T-helper 1 cell (primary cell): ENCODE measurements at places on chromosomes 1 and 21.

DNA sequence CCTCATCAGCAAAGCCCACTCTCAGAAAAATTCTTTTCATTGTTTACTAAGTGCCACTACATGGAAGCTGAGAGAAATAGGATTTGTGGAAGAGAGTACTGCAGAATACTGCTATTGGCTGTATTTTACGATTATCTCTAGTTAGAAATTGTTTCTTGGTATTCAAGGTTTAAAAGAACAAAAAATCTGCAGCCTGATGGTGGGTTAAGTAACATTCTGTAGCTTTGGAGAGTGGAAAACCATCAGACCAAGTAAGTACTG, 27.3 kb downstream of the PTTG1IP start:
- no peak for DNase-seq

DNA sequence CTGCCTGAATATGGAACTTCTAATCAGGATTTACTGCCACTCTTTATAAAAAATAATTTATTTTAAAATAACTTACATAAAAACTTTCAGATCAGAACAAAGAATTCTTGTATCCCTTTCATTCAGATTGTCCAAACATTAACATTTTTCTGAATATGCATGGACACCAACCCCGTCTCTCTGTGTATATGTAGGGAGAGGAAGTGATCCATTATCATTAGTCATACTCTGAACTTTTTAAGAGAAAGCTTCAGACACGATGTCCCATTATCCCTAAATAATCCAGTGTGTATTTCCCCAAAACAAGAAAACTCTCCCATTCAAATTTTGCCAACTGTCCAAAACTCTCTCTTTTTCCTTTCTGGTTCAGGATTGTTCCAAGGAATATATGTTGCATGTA, 122.3 kb upstream of the CXADR start:
- no peak for DNase-seq

DNA sequence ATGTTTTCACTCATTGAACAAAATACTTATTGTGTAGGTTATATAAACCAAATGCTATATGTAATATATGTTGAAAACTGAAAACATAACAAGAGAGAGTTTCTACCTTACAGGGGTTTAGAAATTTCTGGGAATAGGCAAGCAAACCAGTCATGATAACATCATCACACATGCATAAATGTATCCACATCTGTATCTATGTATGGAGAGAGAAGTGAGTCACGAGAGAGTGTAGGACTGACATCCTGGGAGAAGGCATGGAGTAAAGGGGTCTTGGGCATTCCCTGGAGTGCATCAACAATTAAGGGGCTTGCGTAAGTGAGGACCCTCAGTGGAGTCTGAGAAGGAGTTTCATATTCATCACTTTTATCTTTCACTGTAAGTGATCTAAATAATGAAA, 65.5 kb downstream of the PCNX2 start:
- DNase-seq = no peak

DNA sequence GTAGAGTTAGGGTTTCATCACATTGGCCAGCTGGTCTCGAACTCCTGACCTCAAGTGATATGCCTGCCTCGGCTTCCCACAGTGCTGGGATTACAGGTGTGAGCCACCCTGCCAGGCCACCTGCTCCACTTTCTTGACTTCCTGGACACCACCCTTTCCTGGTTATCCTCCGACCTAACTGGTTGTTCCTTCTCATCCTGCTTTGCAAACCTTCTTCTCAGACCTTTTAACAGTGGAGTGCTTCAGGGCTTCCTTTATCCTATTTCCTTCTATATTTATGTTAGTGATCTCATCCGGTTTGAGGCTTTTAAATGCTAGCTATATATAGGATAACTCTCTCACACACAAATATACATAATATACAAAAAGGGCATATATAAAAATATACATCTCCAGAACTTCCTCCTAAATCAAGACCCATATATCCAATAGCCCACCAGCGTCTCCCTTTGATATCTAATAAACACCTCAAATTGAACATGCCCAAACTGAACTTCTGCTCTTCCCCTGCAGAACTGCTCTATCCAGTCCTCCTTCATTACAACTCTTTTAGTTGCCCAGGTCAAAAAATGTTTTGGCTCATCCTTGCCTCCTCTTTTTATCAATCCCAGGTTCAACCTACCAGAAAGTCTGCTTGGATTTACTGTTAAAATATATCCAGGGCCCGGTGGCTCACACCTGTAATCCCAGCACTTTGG, 19.5 kb upstream of the UQCRHL start:
- no peak for DNase-seq

DNA sequence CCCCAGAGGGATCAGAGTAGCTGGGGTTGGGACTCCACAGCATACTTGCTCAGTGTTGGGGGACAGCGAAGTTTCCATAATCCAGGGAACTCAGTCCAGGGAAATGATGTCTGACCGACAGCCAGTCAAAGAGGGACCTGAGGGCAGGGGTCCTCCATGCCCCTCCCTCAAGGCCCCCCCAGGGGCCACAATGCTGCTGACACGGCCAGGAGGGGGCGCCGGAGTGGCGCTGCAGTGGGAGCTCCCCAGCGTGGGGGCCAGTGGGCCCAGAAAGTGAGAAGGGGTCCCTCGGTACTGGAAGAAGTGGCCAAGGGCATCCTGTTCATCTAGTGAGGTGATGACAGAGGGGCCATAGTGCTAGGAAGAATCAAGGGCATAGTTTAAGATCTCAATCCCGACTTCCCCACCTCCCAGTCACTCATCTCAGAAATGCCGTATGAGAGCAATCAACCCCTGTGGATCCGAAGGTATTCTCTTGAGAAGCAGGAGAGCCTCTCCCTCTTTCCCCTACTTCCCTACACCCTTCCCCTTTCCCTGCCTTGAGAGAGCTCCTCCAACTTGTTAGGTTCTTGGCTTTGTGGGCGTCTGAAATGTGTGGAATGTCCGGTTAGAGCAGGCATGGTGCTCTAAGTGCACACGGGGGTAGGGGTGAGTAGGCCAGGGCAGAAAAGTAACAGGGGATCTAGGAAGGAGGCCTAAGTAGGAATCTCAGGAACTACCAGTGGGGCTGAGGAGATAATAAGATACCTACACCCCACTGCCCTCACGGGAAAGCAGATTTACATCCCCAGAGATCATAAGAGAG, 4.1 kb downstream of the NUDT17 start:
- DNase-seq = no peak

DNA sequence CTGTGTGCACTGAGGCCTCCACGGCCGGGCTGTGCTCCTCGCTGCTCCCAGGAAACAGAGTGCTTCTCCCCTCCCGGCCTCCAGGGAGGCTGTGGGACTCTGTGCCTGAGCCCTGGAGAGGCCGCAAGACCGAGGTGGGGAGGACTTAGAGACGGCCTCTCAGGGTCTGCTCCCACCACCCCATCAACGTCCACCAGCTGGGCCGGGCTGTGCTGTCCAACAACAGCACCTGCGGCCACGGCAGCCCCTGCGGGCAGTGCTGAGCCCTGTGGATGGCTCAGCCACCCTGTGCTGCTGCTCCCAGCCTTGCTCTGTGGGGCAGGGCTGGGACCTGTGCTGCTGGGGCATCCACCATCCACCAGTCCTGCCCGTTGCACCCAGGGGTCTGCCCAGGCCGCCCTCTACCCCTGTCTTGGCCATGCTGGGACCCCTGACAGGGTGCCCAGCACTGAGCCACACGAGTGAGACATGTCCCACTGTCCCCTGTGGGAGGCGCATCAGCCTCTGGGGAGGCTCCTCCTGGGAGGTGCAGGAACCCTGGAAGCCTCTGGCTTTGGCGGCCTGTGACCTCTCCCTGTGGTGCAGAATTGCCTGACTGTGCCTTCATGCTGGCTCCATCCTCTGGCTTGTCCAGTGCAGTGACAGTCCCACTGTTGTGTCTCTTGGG, 31.2 kb upstream of the LRRC3 start:
- no peak for DNase-seq

GRCh38 chr1:61184040-61184713, 101.8 kb downstream of the NFIA start:
- no peak for DNase-seq

DNA sequence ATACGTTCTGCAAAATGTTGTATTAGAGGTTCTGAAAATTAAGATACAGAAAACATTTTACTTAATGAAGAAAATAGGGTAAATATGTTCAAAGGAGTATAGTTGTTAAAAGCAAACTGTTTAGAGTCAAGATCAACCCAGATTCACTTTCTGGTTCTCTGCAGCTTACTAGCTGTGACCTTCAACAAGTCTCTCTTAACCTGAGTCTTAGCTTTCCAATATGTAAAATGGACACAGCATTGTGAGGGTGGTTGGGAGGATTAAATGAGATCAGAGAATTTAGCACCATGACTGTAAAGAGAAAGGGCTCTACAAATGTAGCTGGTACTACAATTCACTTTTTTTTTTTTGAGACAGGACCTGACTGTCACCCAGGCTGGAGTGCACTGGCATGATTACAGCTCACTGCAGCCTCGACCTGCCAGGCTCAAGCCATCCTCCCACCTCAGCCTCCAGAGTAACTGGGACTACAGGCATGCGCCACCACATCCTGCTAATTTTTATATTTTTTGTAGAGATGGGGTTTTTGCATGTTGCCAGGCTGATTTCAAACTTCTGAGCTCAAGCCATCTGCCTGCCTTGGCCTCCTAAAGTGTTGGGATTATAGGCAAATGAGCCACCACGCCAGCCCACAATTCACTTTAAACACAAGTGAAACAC, 43.9 kb downstream of the ATP1A1 start:
- DNase-seq = no peak

DNA sequence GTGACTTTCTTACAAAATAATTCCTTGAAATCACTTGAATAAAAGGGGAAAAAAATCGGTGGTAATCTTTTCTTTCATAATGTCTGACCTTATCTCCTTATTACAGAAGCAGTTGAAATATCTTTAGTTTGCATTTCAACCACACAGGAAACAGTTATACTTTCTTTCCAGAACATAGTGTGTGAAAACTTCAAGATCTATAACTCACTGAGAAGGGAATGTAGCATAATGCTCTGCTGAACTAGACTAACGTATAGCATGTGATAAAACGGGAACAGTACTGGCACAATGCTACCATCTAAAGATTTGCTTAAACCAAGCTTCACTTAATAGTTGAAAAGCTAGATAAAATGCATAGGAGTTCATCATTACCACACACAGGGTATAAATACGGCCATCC, 45.0 kb downstream of the VAV3 start:
- no peak for DNase-seq

DNA sequence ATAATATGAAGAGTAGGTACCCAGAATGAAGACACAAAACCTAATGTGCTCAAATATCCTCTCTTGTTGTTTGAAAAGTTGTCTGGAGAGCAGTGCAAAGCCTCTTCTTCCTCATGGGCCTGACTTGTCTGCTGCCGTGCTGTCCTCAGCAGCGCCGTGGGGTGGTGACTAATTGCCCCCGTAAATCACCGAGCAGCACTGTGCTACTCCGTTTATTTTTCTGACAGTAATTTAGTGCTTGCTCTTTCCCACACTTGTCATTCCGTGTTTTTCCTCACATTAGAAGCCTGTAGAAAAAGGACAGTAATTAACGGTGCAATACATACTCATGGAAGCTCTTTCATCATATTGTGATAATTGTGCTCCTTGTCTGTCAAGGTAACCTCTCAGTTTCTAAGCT, 114.8 kb upstream of the BARHL2 start:
- no peak for DNase-seq

DNA sequence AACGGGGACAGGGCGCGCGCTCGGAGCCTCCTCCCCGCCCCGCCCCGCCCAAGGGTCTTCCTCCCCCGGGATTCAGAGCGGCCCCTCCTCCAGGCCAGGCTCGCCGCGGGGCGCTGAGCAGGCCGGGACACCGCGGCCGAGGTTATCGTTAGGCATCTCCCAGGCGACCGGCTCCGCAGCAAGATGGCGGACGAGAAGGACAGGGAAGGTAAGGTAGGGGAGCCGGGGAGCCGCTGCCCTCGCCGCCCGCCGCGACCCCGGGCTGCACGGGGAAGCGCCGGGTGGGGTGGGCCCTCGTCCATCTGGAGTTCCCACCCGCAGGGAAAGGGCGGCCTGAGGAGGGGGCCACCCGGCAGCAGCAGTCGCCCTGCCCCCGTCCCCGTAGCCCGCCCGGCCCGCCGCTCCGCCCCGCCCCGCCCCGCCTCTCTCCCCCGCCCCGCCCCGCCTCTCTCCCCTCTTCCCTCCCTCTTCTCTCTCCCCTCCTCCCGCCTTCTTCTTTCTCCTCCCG, 105.9 kb upstream of the HNRNPU start:
- no peak for DNase-seq

- peak; percentile 80 for DNase-seq
Observed at GRCh38 chr1:26279456-26280332, at the start of gene SH3BGRL3. SH3BGRL3 (plus strand) TSS chr1:26280086; CDS start chr1:26280156, 70 bp downstream.

- DNase-seq = no peak
Observed at GRCh38 chr1:248592655-248593054, 4.8 kb downstream of the OR2T10 start.

DNA sequence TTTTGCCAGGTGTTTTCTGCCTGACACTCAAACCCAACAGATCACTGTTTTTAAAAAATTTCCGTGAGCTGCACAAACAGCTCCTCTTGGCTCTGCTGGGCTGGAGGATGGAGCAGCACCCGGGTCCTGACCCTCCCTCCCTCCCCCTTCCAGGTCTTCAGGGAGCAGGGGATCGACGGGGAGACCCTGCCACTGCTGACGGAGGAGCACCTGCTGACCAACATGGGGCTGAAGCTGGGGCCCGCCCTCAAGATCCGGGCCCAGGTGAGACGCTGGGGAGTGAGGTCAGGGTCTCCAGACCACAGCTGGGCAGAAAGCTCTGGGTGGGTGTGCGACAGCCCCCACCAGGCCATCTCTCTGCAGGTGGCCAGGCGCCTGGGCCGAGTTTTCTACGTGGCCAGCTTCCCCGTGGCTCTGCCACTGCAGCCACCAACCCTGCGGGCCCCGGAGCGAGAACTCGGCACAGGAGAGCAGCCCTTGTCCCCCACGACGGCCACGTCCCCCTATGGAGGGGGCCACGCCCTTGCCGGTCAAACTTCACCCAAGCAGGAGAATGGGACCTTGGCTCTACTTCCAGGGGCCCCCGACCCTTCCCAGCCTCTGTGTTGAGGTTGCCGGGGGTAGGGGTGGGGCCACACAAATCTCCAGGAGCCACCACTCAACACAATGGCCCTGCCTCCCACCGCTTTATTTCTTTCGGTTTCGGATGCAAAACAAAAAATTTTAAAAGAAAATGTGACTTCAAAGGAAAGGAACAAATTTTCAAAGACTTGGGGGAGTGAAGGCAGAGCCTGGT, 15.3 kb downstream of the NOC2L start:
- no peak for DNase-seq

DNA sequence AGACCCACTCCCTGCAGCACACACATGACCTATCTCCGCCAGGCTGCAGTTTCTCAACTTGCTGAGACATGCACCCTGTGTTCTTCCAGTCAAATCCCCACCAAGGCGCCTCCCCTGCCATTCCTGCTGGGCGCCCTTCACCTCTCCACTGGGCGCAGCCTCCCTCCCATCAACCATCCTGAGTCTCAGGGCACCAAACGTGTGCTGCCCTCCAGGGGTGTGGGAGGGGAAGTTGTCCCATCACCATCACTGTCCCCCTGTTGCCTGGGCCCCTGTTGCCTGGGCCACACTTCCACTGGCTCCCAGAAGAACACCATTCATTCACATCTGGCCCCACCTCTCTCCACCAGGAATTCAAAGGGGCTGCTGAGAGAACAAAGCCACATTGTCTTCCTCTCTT, 44.9 kb upstream of the EFHD2 start:
- no peak for DNase-seq
